ENCODE measurements at places on chromosomes 1 and 21.

DNA sequence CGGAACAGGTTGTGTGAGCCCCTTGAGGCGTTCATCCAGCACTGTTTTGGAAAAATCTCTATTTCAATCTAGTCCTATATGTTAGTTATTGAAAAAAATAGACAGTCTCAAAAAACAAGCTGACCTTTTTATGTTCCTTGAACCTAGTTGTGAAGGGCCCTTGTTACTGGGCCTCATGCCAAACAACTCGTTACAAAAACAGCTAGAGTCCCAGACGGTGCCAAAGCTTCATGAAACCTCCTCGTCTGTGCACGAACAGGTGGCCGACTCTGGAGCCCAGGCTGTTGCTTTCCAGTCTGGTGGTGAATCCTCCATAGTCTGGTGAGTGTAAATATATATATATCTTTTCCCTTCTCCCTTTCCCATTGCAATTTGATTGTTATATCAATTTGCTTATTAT, at the start of gene CHIA:
Gene CHIA, plus strand, starts transcription at position 222 of the 400 bp plus-strand sequence. CDS start 19,617 bp downstream, outside the sequence.
- no peak for DNase-seq

GRCh38 chr1:228899421-228899956, 164.2 kb downstream of the RHOU start:
- DNase-seq, result no peak

GRCh38 chr21:25506887-25507286, 100.4 kb downstream of the MRPL39 start:
- DNase-seq, result no peak

GRCh38 chr1:73862355-73862754, 335.6 kb downstream of the LRRIQ3 start:
- DNase-seq, result no peak

GRCh38 chr21:44846485-44847260, 26.8 kb downstream of the PTTG1IP start:
- DNase-seq, result peak; percentile 73

DNA sequence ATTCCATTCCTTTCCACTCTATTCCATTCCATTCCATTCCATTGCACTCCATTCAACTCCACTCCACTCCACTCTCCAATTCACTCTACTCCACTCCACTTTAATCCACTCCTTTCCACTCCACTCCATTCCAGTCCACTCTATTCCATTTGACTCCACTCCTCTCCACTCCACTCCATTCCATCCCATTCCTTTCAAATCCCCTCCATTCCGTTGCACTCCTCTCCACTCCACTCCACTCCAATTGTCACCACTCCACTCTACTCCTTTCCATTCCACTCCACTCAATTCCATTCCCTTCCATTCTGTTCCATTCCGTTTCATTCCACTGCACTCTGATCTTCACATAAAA, 2563.7 kb upstream of the TPTE start:
- no peak for DNase-seq

DNA sequence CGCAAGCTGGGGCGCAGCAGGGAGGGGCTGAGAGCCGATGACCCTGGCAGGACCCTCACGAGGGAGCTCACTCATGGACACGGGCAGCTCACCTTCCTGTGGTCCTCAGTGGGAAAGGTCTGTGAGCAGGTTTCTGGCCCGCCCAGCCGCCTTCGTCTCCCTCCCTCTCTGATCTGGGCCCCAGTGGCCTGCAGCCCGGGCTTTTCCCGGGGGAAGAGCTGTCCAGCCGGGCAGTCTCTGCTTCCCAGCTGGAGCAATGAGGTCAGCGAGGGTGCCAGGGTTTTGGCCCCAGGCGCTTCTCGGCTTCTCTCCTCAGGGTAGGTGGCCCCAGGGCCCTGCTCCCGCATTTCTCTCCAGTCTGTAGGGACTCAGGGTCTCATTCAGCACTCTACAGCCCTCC, 22.2 kb upstream of the ARHGEF16 start:
- DNase-seq, result no peak
